ENCODE measurements at places on chromosomes 7 and 10. TPM values are rescaled to one million over a fixed set of nuclear protein-coding genes. Genes with fewer than 3 reads are reported as not detected.

- no peak for DNase-seq
These were observed 151.5 kb upstream of the TARP start for GRCh38 chr7:38424750-38425463.

DNA sequence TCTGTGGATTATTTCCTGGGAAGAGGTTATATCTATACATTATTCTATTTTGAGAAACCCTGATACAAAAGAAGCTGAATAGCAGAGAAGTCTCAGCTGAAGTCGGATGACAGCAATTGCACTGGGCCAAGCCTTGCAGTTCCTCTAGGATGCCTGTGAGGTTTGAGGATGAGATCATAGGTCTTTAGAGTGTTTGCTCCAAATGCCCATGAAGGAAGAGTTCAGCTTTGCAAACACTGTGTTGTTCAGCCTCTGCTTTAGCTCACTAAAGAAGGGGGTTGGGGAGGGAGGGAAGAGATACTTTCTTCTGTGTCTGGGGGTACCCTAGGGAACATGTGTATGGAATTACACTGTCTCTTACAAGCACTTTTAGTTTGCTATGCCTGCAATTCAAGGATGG lies 282.5 kb upstream of the NRP1 start:
- no peak for DNase-seq

GRCh38 chr7:2022021-2022409 lies 210.7 kb downstream of the MAD1L1 start:
- DNase-seq, result peak; percentile 5

DNA sequence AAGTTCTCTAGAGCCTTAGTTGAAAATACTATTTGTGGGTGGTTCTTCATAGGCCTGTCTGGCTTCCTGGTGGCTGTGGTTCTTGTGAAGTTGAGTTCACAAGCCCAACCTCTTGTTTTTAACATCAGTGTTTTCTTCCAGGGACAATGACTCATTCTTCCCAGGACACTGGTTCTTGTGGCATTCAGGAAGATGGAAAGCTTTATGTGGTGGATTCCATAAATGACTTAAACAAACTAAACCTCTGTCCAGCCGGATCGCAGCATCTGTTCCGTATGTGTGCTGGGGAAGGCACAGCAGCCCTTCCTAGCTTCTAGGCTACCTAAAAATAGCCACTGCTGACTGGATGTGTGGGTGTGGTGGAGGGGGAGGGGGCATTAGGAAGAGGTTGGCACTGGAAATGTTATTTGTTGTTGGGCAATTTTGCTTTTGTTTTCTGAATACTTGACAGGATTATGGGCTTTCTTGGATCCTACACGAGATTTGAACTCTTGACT lies 3.9 kb downstream of the LSMEM1 start:
- DNase-seq, result no peak

GRCh38 chr7:67855322-67855721 lies 858.7 kb downstream of the TYW1 start:
- no peak for DNase-seq

DNA sequence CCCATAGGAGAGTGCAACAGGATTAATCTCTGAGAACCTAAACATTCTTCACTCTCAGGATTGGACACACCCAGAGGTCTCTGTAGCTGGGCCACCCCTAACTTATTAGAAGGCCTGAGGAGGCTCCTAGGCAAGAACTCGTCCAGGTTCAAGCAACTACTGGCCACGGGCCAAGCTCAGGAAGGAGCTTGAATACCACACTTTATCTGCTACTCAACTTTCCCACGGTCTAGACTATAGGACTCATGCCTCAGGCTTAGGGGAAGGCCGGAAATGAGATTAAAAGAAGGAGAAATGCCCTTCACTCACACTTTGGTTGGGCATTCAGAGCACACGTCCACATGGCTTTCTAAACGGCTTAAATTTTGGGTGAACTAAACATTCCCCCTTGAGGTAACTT lies 142.8 kb upstream of the PHYHIPL start:
- no peak for DNase-seq

- DNase-seq, result no peak
These were observed 286.0 kb downstream of the TWIST1 start for GRCh38 chr7:18831419-18831818.

- peak; percentile 70 for DNase-seq
These were observed 28.2 kb downstream of the GPRIN2 start for GRCh38 chr10:46528171-46528671.

DNA sequence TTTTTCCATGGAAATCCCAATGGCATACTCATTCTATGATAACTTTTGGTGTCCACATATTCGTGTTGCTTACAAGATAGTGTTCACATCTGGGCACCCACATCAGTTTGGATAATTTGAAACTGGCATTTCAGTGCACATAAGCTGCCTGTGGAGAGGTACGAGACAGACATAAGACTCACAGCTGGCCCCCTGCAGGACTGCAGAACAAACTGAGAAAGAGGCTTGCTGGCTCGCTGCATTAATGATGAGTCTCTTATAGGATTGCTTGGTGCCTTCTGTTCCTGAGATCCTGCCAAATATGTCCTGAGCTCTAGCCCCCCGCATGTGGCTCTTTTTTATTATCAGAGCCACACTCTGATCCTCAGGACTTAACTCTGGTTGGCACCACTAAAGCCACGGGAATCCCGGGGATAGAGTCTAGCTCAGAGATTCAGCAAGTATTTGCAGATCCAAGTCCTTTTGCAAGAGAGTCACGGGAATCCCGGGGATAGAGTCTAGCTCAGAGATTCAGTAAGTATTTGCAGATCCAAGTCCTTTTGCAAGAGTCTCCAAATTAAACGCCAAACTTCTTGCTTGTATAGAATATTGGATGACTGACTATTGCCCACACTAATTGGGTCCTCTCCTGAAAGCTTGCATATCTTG lies 34.0 kb upstream of the JCAD start:
- DNase-seq, result no peak

- no peak for DNase-seq
These were observed 206.9 kb downstream of the WDR11 start for GRCh38 chr10:121058082-121058481.

GRCh38 chr10:4456776-4457175 lies 369.2 kb upstream of the AKR1E2 start:
- no peak for DNase-seq

- no peak for DNase-seq
These were observed 5.4 kb downstream of the AGFG2 start for GRCh38 chr7:100544386-100544785.

DNA sequence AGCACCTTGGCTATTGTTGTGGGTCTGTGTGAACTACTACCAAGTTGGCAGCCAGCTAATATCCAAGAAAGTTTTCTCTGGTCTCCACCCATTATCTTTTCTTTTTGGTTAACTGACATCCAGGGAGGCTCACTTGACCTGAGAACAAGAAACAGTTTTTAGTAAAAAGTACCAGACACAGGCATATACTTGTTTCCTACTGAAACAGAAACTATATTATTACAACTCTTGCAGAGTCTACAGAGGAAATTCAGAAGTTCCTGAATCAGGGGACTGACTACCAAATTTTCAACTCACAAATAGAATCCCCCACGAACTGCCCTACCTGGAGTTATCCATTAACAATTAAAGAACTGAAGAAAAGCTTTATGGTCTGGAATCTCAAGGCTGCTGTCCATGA lies 168.9 kb downstream of the KCND2 start:
- DNase-seq, result no peak

- DNase-seq, result no peak
These were observed 184 bp downstream of the CFTR start for GRCh38 chr7:117480055-117480362.

DNA sequence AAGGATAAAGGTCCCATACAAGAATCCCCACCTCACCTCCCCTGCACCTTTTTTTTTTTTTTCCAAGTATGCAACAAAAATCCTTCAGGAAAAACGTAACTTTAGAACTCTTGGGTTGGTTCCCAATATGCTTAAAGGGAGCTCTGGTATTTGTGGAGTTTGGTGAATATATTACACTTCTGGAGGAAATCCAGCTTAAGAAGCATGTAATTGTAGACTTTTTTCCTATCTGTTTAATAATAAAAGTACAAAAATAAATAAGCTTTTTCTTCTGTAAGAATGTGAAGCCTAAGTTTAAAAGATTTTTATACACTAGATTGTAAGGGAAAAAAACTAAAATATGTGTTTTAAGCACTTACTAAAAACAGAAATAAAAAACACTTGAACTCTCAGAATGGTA lies 102.3 kb downstream of the SORBS1 start:
- DNase-seq, result no peak

- DNase-seq, result no peak
These were observed at the start of gene CAMK2B for GRCh38 chr7:44325201-44325671. Gene CAMK2B (minus strand): TSS chr7:44325594. CDS start chr7:44325421, 173 bp downstream.

- no peak for DNase-seq
These were observed 66.4 kb upstream of the IFRD1 start for GRCh38 chr7:112383671-112384417.

DNA sequence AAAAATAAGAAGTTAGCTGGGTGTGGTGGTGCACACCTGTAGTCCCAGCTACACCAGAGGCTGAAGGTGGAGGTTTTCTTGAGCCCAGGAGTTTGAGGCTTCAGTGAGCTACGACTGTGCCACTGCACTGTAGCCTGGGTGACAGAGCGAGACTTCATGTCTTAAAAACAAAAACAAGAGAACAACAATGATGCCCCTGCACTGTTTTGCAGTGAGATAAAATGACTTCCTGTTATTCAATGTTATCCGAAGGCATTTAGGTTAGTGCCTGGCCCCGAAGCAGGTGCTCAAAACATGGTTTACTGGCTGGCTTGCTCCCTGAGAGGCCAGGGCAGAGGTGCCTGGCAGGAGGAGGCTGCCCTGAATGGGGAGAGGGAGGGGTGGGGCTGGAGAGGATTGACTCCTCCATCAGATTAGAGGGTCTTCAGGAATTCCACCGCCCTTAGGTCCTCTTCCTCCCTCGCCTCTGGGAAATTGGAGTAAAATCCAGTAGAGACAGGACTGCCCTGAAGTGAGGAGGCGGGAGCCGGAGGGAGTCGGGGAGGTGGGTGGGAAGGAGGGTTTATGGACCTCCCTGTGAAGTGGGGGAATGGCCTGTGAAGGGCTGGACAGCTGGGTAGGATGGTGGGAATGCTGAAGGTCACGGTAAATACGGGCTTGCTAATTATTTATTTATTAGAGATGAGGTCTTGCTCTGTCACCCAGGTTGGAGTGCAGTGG lies 6.8 kb upstream of the CLDN4 start:
- no peak for DNase-seq

GRCh38 chr7:15490291-15490690 lies 71.5 kb downstream of the AGMO start:
- DNase-seq, result no peak

DNA sequence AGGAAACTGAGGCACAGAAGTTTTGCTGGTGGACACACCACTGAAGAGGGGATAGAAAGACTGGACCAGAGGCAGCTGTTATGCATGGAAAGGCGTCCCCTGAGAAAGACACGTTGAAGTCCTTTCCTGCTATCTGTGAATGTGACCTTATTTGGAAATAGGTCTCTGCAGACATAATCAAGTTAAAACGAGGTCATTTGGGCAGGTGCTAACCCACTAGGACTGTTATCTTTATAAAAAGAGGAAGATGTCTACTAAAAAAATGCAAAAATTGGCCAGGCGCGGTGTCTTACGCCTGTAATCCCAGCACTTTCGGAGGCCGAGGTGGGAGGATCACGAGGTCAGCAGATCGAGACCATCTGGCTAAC lies 31.6 kb downstream of the ELMO1 start:
- no peak for DNase-seq

DNA sequence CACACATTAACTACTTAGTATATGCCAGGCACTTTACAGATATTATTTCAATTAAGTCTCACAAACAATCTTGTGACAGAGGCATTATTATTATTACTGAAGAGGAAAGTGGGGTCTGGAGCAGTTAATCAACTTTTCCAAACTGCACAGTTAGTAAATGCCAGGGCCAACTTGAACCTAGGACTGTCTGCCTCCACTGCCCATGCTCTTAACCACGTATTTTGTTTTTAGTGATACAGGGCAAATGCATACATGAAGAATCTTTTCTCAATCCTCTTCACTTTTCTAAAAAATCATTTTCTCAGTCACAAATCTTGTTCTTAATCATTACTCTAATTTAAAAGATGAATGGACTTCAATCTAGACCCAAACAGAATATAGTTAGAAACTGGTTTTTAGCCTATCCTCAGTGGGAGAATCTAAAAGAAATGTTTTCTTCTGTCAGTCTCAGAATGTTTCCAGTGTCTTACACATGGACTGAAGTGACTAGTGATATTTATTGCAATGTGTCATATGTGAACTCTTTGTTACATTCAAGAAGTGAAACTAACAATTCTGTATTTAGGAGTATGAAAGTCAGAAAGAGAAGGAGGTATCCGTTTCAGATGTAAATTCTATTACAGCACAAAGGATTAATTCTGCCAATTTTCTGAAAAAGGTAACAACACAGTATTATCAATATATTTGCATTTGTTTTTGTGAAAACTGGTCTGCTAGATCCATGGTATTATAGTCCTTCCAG lies 55.5 kb upstream of the CCNJ start:
- DNase-seq, result no peak

DNA sequence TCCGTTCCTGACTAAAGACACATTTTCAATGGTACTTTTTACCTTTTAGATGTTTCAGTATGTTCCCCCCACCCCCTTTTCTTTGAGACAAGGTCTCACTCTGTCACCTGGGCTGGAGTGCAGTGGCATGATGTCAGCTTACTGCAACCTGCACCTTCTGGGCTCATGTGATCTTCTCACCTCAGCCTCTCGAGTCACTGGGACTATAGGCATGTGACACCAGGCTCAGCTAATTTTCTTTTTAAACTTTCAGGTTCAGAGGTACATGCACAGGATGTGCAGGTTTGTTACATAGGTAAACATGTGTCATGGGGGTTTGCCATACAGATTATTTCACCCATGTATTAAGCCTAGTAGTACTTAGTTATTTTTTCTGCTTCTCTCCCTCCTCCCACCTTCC lies 99.3 kb upstream of the RPA3 start:
- no peak for DNase-seq

DNA sequence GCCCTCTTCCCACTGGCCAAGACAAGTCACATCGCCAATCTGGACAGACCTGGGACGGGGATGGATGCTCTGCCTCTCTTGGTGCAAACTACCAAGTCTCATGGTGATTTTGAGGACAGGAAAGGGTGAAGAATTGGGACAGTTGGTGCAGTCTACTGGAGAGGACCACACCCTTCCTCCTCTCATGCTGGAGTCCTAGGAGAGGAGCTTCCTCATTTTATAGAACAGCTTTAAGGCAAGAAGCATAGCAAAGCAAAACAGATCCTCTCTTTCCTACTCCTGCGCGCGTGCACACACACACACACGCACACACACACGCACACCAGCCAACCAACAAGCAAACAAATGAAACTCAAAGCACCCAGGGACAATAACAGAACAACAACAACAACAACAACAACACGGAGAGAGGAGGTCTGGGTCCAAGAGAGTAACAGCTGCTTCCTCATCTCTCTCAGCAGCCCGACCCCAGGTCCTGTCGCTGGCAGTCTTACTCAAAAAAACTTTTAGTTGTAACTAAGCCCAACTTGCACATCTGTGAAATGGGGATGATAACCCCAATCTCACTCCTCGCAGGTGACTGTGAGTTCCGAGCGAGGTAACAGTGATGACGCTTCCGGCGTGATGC lies 83.4 kb downstream of the TMEM178B start:
- no peak for DNase-seq

Gene CFTR
- 0.87 TPM for total RNA-seq

Gene ZMIZ1
- total RNA-seq, result 48.8 TPM

Gene UBN2
- total RNA-seq, result 13.0 TPM

Gene TMEM196
- not detected for total RNA-seq

Gene ARMC3
- total RNA-seq, result not detected

Gene TUBAL3
- not detected for total RNA-seq

Gene CYP2C19
- total RNA-seq, result not detected

Gene INSYN2A
- total RNA-seq, result not detected

Gene SPDYE16
- total RNA-seq, result not detected

Gene PIK3CG
- total RNA-seq, result 2.5 TPM

Gene OPN4
- 0.41 TPM for total RNA-seq

Gene AKR1E2
- total RNA-seq, result 5.4 TPM

Gene LIPK
- not detected for total RNA-seq

Gene PTPN20
- total RNA-seq, result 14.3 TPM

Gene HOXA9
- total RNA-seq, result not detected

Measured in Right ventricle myocardium inferior (tissue), 1 donor.